ENCODE measurements at places on chromosomes 5 and 9.

DNA sequence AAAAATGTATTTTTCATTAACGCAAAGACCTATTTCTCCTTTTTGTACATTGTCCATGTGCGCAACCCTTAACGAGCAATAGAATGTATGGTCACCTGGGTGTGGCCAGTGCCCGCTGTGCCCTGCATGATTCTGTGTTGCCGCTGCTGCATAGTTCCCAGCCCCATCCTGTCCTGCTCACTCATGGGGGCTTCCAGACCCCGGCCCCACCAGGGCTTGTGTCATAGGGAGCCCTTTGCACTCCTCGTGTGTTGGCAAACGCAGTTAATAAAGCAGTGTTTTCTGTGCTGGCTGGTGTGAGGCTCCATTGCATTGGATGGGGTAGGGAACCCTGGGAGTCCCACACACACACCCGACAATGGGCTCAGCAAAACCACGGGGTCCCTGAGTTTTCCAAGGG lies 49.7 kb downstream of the SAR1B start:
- no peak for DNase-seq

GRCh38 chr9:114503009-114503408 lies 2.3 kb downstream of the WHRN start:
- DNase-seq, result no peak

DNA sequence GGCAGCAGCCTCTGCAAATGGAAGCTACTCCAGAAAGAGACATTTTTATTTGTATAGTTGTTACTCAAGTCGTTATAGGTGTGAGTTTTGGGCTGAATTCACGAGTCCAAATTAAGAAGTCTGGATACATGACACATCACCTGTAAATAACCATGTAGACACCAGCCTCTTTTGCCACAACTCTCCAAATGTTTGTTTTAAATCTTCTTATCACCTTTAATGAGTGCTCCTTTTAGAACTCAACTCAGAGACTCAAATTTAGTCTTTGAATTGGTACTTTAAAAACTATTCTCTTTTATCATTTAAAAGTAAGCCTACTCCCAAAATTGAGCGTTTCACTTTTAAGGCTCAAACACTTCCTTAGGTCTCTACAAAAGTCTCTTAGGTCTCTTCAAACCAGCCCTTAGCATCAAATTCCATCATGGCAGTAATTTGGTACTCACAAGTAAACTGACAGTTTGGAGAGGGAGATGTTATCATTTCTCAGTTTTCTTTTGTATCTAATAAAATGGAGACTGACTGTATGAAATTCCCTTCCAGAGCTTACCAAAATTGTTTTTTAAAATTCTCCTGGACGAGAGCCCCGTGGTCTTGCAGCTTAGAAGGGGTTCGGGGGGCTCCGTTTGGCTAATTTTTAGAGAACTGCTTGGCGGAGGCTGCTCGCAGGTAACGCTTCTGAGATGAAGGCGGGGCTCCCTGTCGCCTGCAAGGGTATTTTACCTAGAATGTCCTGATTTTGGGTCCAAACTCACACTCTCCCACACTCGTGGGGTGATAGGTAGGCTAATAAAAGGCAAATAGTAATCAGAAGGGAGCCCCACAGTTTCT lies 194.6 kb downstream of the MEF2C start:
- DNase-seq, result no peak

DNA sequence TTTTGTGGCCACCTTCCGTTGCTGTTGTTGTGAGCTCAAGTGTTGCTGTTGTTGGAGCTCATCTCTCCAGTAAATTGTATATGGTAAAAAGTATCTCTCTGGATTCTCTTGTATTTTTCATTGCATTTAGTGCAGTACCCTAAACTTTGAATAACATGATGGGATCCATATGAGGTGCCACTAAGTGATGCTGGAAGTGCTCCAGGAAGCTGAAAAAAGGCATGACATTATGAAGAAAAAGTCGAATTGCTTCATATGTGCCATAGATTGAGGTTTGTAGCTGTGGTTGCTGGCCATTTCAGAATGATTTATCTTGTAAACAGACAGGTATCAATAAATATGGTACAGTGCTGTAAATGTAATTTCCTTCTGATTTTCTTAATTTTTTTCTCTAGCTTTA lies 5.5 kb downstream of the MARCHF6 start:
- no peak for DNase-seq

DNA sequence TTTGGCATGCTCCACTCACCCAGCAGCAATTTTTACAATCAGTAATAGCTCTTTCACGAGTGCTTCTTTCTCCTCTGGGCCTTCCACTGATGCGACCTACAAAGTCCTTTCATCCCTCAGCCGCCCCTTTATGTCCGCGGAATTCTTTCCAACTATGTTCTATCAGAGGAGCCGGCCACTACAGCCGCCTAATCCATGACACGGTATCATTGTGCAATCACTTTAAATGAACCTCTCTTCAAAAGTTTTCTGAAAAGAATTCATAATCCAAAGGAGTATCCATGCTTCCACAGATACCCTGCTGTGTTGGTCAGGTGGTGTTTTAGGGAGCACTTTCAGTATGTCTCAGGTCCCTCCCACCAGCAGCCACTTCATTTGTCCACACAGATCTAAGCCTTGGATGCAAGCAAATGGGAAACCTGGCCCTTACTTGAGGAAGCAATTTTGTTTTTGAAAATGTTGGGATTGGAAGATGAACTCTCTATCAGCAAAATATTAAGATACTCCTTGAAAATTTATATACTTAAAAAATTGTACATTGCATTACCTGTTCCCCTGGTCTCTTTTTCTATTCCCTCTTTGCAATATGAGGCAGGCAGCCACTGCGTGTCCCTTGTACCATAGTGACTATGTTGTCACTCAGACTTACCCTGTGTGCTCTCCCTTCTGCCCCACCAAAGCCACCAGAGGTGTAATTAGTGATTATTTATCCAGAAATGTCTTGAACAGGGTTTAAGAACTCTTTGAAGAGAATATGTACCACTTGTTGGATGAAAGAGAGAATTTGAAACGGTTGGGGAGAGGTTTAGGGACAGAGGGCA lies 12.9 kb upstream of the MEF2C start:
- DNase-seq, result no peak

DNA sequence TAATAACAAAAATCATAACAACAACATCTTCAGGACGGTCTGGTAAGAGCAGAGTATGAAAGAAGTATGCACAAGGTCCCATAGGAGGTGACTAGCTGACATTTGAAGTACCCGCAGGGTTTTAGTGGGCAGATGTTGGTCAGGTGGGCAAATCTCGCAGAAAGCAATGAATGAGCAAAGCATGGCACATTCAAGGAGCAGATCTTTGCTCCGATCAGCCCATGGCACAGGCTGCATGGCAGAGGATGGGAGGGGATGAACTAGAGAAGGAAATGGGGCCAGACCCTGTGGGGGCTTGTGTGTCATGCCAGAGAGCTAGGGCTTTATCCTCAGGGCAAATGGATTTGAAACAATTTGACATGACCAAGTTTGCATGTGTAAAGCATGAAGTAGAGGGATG lies 90.0 kb downstream of the SEMA6A start:
- DNase-seq, result no peak

- no peak for DNase-seq
These were observed 1.2 kb upstream of the F12 start for GRCh38 chr5:177410575-177410974.

GRCh38 chr9:129125478-129125877 lies 14.3 kb downstream of the PTPA start:
- no peak for DNase-seq

GRCh38 chr9:86767373-86767772 lies 179.9 kb downstream of the GAS1 start:
- no peak for DNase-seq

DNA sequence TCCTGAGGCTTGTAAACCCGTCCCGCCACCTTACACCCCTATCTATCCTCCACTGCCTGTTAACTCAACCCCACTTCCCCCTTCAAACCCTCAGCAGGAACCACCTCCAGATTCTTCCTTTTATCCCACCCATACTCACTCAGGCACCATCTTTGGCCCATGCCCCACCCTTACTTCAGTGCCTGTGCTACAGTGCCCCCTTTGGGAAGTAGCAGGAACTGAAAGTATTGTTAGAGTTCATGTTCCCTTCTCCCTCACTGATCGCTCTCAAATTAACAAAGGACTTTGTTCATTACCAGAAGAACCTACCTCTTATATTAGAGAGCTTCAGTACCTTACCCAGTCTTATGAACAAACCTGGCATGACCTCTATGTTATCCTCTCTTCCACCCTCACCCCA lies 92.2 kb upstream of the MOCS2 start:
- DNase-seq, result no peak

GRCh38 chr5:79692596-79692995 lies 3.0 kb downstream of the CMYA5 start:
- no peak for DNase-seq

DNA sequence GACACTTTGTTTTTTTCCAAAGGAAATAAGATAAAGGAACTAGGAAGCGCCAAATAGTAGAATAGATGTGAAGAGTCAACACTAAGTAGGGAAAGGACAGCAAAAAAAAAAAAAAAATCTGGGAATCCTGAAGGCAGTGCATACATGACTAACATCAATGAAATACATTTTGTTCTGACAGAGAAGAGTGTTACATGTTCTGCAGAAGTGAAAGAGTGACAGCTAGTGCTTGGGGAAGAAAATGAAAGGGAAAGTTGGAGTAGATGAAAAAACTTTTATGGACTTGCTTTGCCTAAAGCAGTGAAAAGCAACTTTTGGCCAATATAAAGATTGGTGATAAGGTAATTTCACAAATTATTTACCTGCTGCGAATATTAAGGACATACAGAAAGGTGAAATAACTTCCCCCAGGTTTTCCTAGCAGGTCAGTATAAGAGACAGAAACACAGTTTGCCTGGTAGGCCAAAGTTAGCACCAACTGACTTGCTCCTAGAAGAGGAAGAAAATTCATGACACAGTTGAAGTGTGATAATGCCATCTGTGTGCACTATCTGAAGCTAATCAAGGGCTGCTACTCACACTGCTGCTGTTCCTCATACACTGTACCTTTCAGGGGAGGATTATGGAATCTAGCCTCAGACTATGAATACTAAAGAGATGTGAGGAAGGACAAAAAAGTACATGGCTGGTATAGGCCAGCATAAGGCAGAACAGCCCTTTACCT lies 38.6 kb downstream of the RANBP6 start:
- no peak for DNase-seq

DNA sequence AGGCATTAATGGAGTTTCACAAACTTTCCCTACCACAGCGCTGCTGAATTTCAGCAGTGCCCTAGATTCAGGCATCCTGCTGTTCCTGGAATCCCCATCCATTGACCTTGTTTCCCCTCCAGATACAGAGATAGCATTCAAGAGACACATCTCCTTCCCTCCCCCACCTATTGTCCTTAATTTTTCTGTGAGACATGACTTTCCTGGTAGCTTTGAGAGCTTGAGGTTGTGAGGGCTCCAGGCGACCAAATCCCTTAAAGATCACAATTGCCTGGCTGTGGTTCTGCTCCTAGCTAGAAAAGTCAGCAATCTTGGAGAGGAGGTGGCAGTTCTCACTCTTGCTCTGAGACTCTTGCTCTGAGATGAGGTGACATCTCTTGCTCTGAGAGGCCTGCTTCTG lies 48.0 kb downstream of the PRR16 start:
- DNase-seq, result no peak

DNA sequence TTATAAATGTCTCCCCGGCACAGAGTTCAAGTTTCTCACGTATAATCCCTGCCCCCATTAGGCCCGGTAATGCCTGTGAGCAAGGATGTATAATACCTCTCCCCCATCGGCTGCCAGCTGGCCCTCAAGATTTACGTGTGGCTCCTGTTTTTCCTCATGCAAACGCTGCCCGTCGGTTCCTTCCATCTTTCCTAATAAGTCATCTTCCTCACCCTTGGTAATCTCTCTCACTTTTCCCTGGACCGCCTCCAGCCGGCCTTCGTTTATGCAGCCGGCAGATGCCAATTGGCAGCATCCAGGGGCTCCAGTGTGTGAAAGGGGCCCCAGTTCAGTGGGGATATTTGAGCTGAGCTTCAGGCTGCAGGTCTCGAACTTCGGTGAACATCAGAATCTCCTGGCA lies 86.5 kb upstream of the NEURL1B start:
- DNase-seq, result no peak

- no peak for DNase-seq
These were observed 258.9 kb upstream of the IRX2 start for GRCh38 chr5:3010301-3010952.

GRCh38 chr5:128111818-128112448 lies 28.4 kb downstream of the SLC12A2 start:
- DNase-seq, result no peak

- no peak for DNase-seq
These were observed 346.4 kb downstream of the EBF1 start for GRCh38 chr5:158753354-158753753.

- DNase-seq, result no peak
These were observed 41.9 kb downstream of the WDR36 start for GRCh38 chr5:111134087-111134486.

DNA sequence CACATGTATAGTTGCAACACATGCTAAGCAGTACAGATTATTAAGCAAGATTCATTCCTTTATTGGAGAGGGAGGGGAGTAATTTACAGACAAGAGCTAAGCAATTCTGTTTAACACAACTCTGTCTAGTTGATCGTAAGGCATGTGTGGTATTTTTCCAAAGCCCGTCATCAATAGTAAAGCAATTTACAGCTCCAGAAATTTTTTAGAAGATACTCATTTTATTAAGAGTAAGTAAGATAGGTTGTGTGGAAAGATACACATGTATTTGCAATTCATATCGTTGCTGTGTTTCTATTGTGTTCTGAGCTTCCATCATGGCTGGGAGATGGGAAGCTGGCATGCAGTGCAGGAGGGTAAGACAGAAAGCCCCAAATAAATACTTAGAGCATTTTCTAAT lies 289.2 kb upstream of the TMEM161B start:
- DNase-seq, result no peak

DNA sequence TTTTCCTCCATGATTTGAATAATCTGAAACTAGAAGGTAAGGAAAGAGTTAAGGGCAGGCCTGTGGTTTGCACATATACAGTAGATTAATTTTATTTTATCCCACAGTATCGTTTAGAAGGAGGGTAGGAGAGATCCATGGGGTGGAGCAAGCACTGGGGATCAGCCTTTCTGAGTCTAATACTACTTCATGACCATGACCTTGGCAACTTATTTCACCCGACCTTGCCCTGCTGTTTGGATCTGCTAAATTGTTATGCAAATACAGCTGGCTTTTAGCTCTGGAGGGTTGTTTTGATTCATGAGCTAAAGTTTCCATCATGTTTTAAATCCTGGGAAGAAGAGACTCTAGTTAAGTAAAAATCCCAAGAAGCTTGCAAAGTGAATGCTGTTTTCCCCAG lies 864 bp upstream of the GRIN3A start:
- DNase-seq, result no peak

GRCh38 chr9:79000230-79001002 lies 571.3 kb upstream of the TLE4 start:
- DNase-seq, result no peak

- DNase-seq, result no peak
These were observed 80.5 kb downstream of the SLC1A3 start for GRCh38 chr5:36686881-36687280.
